ENCODE measurements at places on chromosomes 7 and 10. TPM values are rescaled to one million over a fixed set of nuclear protein-coding genes. Genes with fewer than 3 reads are reported as not detected.

Gene CLEC2L
- 0.33 TPM for total RNA-seq

DNA sequence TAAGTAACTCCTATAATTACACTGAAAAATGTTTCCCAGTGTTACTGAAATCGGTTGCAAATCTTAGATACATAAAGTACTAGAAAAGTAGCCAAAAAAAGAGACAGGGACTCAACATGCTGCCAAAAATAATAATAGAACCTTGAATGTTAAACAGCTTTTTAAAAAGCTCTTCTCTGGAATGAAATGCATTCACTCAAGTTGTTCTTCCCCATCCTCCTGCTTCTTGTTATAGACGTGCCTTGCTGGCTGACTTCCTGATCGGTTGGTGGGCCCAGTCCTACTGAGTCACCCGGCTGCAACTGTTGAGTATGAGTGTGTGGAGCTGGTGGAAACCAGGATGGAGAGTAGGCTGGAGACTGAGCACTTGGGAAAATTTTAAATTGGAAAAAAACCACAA is 30.6 kb upstream of the RAPGEF5 start:
- DNase-seq: no peak

- no peak for DNase-seq
Measured at GRCh38 chr10:96794836-96795733, 37.0 kb upstream of the LCOR start.

DNA sequence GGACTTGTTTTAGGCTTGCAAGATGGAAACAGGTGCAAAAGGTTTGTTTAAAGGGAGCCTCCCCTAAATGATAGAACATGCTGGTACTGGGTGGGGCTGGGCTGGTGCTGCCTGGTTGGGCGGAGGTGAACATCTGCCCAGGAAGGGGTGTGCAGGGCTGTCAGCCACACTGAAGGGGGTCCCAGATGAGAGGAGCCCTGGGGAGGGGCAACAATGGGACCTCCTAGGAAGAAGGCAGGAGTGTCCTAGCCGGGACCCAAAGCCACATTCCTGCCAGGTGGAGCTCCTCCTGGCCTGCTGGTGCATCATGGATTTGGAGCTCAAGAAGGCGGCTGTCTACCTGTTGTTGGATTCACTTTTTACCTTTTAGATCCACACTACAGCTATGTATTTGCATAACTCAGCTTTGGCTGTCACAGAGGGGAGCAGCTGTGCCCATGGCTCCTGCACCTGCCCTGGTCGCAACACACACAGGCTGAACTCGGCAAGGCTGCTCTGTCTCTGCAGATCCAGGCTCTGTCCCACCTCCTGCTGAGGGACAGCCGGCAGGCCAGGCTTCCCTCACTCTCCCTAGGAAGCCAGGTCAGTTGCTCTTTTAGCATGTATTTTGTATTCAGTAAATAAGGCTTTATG is 59.9 kb downstream of the ADARB2 start:
- no peak for DNase-seq

GRCh38 chr10:126838316-126838715 is 66.9 kb upstream of the DOCK1 start:
- DNase-seq: no peak

DNA sequence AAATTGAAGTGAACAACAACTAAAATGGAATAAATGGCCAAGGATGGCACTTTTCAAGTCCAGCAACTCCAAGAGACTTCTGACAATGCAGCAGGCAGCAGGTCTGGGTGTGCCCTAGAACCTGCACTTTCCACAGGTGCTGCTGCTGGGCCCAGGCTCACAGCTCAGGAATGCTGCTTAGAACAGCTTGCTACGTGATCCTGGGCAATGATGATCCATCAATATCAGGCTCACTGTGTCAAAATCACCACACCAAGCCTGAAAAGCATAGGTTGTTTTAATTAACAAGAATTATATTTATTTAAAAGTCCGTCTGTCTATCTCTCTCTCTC is 148.4 kb downstream of the TNS3 start:
- DNase-seq: no peak

DNA sequence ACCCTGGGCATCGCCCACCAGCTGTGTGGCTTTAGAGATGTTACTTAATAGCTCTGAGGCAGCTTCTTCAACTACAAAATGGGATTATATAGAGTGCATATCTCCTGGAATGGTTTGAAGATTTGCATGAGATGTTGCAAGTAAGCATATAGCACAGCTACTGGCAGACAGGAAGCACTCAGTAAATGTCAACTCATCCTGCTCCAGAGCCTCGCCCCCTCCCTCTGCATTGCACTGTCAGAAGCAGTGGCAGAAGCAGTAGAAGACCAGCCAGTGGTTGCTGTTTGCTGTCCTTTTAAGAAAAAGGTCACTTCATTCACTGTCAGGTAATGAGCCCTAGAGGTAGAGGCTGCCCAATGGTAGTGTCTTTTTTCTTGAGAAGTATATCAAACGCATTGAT is 180.0 kb upstream of the GHITM start:
- no peak for DNase-seq
